Chondrocyte (in vitro differentiated cells): ENCODE measurements at places on chromosomes 5 and 9. TPM values are rescaled to one million over a fixed set of nuclear protein-coding genes. Genes with fewer than 3 reads are reported as not detected.

GRCh38 chr5:150623152-150623877, 17.1 kb upstream of the SYNPO start:
- peaks cover 77% of the 10 kb centered on the region for H3K4me1 ChIP-seq
- H3K27me3 ChIP-seq = no peaks in the 10 kb centered on the region

DNA sequence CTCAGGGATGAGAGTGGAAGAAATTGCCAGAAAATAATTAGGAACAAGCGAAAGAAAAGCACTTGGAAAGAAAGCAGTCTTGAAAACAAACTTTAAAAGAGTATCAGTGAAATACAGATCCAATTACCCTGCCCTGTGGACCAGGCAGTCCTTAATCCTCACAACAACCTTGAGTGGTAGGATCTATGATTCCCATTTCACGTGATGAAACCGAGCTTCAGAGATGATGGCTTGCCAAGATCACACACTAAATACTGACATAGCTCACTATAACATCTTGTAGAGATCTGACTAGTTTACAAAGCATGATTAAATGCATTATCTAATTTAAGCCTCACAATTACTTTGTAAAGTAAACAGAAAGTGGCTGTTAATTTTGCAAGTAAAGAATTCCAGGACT, 55.5 kb upstream of the ABCA1 start:
- no peaks in the 10 kb centered on the region for H3K36me3 ChIP-seq
- DNase-seq = no peak
- H3K27ac ChIP-seq = no peak overlapping the region
- H3K4me1 ChIP-seq = peaks cover 11% of the 10 kb centered on the region
- H3K27me3 ChIP-seq = no peaks in the 10 kb centered on the region

GRCh38 chr9:83491995-83492394, 46.2 kb downstream of the FRMD3 start:
- no peaks in the 10 kb centered on the region for H3K4me1 ChIP-seq
- H3K27ac ChIP-seq = no peak overlapping the region
- peaks cover 2% of the 10 kb centered on the region for H3K36me3 ChIP-seq
- no peak overlapping the region for H3K4me3 ChIP-seq
- H3K27me3 ChIP-seq = no peaks in the 10 kb centered on the region

GRCh38 chr5:127988146-127988760, 95.3 kb upstream of the SLC12A2 start:
- no peak overlapping the region for H3K4me3 ChIP-seq
- H3K27ac ChIP-seq = peak overlapping the region; percentile 49
- H3K36me3 ChIP-seq = no peaks in the 10 kb centered on the region
- no peaks in the 10 kb centered on the region for H3K27me3 ChIP-seq

- no peak for DNase-seq
- H3K4me3 ChIP-seq = no peak overlapping the region
- H3K27ac ChIP-seq = no peak overlapping the region
- no peaks in the 10 kb centered on the region for H3K27me3 ChIP-seq
- no peaks in the 10 kb centered on the region for H3K4me1 ChIP-seq
These were observed 597.3 kb downstream of the TLE1 start for GRCh38 chr9:81092057-81092456.

DNA sequence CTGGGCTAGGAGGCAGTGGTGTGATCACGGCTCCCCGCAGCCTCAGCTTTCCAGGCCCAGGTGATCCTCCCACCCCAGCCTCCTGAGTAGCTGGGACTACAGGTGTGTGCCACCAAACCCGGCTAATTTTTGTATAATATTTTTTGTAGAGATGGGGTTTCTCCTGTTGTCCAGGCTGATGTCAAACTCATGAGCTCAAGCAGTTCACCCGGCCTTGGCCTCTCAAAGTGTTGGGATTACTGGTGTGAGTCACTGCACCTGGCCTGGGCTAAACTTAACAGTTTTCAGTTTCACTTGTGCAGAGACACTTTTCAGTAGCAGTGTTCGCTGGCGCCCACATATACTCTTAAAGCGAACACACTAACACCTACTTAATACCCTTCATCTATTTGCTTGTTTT, 205.6 kb upstream of the ZNF608 start:
- no peaks in the 10 kb centered on the region for H3K27me3 ChIP-seq
- H3K4me1 ChIP-seq = peaks cover 30% of the 10 kb centered on the region
- DNase-seq = no peak
- no peak overlapping the region for H3K27ac ChIP-seq
- H3K36me3 ChIP-seq = no peaks in the 10 kb centered on the region

- peaks cover 3% of the 10 kb centered on the region for H3K36me3 ChIP-seq
- H3K4me3 ChIP-seq = no peak overlapping the region
- no peak for DNase-seq
- H3K27ac ChIP-seq = no peak overlapping the region
- H3K27me3 ChIP-seq = no peaks in the 10 kb centered on the region
These were observed 12.9 kb downstream of the TCF7 start for GRCh38 chr5:134127376-134127861.

- no peaks in the 10 kb centered on the region for H3K27me3 ChIP-seq
- peaks cover 3% of the 10 kb centered on the region for H3K36me3 ChIP-seq
- peaks cover 21% of the 10 kb centered on the region for H3K4me1 ChIP-seq
- H3K4me3 ChIP-seq = no peak overlapping the region
These were observed 231.6 kb upstream of the TNC start for GRCh38 chr9:115349542-115349941.

DNA sequence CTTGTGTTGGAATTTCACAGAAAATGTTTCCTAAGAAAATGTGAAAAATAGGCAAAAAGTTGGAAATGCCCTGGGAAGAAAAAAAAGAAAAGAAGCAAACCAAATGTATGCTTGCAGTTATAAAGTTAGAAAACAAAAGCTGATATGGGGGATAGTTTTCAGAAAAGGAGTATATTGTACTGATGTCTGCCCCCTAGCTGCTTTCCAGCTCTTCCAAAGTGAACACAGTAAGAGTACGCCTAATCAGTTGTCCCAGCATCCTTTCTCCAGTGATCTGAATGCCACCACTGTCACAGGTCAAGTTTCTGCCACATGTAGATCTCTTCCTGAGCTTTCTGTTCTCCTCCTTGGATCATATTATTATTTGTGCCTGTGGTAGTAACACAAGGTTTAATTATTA, 5.8 kb downstream of the TYRP1 start:
- H3K27ac ChIP-seq = no peak overlapping the region
- no peaks in the 10 kb centered on the region for H3K27me3 ChIP-seq
- H3K36me3 ChIP-seq = no peaks in the 10 kb centered on the region
- no peak overlapping the region for H3K4me3 ChIP-seq

DNA sequence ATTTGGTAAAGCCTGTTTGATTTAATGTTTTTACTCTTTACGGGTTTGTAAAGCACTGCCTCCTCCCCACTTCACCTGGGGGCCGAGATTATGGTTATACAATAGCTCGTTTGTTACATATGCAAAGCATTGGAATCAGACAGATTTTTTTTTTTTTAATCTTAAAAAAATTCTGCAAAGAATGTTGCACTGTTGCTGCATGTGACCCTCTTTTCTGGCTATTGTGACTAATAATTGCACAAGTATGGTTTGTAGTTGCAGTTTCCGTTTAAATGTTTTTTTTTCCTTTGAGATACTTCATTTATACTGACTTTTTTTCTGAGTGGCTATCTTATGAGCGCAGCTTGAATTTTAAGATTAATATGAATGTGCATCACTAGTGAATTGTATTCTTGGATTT, 165.3 kb downstream of the KDM4C start:
- H3K4me1 ChIP-seq = peaks cover 3% of the 10 kb centered on the region
- H3K27ac ChIP-seq = no peak overlapping the region
- H3K4me3 ChIP-seq = no peak overlapping the region
- H3K36me3 ChIP-seq = peaks cover 6% of the 10 kb centered on the region
- H3K27me3 ChIP-seq = no peaks in the 10 kb centered on the region
- DNase-seq = no peak

GRCh38 chr9:29043072-29043471, 1469.8 kb upstream of the C9orf72 start:
- H3K27ac ChIP-seq = no peak overlapping the region
- H3K4me3 ChIP-seq = no peak overlapping the region
- no peaks in the 10 kb centered on the region for H3K27me3 ChIP-seq
- no peaks in the 10 kb centered on the region for H3K36me3 ChIP-seq

- H3K27ac ChIP-seq = no peak overlapping the region
- no peak overlapping the region for H3K4me3 ChIP-seq
- no peaks in the 10 kb centered on the region for H3K27me3 ChIP-seq
- DNase-seq = no peak
- no peaks in the 10 kb centered on the region for H3K4me1 ChIP-seq
- H3K36me3 ChIP-seq = peaks cover 22% of the 10 kb centered on the region
These were observed 52.4 kb downstream of the ZNF354C start for GRCh38 chr5:179112469-179113142.

DNA sequence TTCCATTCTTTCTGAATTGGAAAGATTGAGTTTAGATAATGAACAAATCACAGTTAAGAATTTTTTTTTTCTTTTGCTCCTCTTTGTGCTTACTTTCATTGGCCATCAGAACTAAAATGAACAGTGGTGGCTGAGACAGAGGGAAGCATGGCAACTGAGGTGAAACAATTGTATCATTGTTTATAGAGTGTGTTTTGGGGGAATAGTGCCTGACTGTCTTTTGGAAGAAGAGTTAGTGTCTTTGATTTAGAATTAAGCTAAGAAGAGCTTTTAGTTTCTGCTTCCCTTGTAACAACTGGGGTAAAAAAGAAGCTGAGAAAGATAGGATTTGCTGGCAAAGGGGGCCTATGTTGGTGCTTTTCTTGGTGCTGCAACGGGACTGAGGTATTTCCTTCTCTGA, 24.0 kb downstream of the HSD17B4 start:
- no peak overlapping the region for H3K4me3 ChIP-seq
- H3K27ac ChIP-seq = no peak overlapping the region
- H3K4me1 ChIP-seq = peaks cover 5% of the 10 kb centered on the region

DNA sequence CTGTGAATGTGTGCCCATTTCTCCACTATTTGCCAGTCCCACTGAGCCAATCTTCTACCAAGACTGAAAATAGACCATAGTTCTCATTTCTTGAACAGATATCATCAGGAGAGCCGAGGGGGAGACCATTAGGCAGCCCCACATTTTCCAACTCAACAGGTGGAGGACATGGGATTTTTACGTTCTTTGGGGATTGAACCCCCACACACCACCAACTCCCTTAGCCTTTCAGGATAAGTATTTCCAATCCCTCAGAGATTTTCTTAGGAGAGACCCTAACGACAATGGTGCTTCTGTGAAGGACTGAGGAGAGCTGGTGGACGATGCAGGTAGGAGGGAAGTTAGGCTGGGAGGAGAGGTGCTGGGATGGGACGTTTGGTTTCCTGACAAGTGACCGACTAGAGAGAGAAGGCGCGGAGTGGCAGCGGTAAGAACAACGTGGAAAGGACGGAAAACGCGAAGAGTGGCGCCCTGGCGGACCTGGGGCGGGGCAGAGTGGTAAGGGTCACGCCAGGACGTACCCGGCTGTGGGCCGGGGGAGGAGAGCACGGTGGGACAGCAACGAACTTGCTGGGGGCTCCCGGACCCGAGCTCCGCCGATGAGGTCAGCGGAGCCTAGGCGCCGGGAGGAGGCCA, 681 bp upstream of the CHSY3 start:
- H3K4me3 ChIP-seq = peak overlapping the region; percentile 82
- H3K27ac ChIP-seq = peak overlapping the region; percentile 17
- peaks cover 25% of the 10 kb centered on the region for H3K4me1 ChIP-seq
- no peaks in the 10 kb centered on the region for H3K36me3 ChIP-seq
- no peaks in the 10 kb centered on the region for H3K27me3 ChIP-seq

DNA sequence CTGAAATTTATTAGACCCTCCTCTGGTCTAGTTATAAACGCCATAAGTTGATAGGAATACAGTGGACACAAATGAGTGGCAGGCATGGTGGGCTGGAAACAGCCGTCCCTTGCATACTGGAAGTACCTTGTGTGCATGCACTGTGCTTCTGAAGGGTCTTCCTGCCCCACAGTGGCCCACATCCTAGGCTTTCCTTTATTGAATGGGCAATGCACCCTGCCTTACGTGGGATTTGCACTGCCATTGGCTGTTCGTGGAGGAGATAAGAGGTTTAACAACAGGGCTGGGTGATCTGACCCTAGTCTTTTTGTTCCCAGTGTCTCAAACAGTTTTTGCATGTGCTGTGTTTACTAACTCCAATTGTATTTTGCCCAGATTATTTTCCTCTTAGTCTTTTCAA, 480.8 kb downstream of the GADD45G start:
- H3K27me3 ChIP-seq = peaks cover 26% of the 10 kb centered on the region
- no peaks in the 10 kb centered on the region for H3K36me3 ChIP-seq
- DNase-seq = no peak
- H3K27ac ChIP-seq = no peak overlapping the region

DNA sequence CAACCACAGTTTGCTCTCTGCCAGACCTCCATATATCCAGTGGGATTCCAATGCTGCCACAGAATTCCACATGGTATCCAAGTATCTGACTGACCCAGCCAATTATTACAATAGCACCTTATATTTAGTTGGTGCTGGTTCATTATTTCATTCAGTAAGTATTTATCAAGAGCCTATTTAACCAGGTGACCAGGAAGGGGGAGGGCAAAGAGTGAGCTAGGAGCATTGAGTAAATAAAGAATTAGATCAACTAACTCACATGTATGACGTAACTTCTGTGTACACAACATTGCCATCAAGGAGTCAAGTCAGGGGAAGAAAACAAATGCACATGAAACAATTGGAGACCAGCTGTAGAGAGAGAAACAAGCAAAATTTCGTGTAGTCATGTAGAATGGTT, 207.1 kb upstream of the PAPPA start:
- H3K4me3 ChIP-seq = no peak overlapping the region
- H3K27ac ChIP-seq = no peak overlapping the region
- H3K36me3 ChIP-seq = peaks cover 3% of the 10 kb centered on the region
- no peak for DNase-seq
- peaks cover 49% of the 10 kb centered on the region for H3K4me1 ChIP-seq
- no peaks in the 10 kb centered on the region for H3K27me3 ChIP-seq

GRCh38 chr5:81827500-81827899, 76.6 kb upstream of the SSBP2 start:
- no peak overlapping the region for H3K27ac ChIP-seq
- H3K27me3 ChIP-seq = no peaks in the 10 kb centered on the region
- H3K4me3 ChIP-seq = no peak overlapping the region
- DNase-seq = no peak

GRCh38 chr5:76144513-76145274, 61.5 kb downstream of the SV2C start:
- no peaks in the 10 kb centered on the region for H3K36me3 ChIP-seq
- DNase-seq = no peak
- H3K27me3 ChIP-seq = peaks cover 8% of the 10 kb centered on the region
- H3K4me1 ChIP-seq = no peaks in the 10 kb centered on the region

- H3K27me3 ChIP-seq = peaks cover 9% of the 10 kb centered on the region
- no peak for DNase-seq
- H3K27ac ChIP-seq = no peak overlapping the region
- H3K4me1 ChIP-seq = no peaks in the 10 kb centered on the region
These were observed 487.1 kb downstream of the NTRK2 start for GRCh38 chr9:85156652-85157051.

GRCh38 chr9:7967093-7967827, 167.7 kb upstream of the DMAC1 start:
- H3K4me1 ChIP-seq = no peaks in the 10 kb centered on the region
- H3K36me3 ChIP-seq = no peaks in the 10 kb centered on the region
- no peak for DNase-seq
- H3K4me3 ChIP-seq = no peak overlapping the region

Gene LEAP2
- total RNA-seq = 0.35 to 0.72 TPM (median 0.60 TPM) in 3 replicates

Gene ANKRD20A1
- total RNA-seq = 0.21 to 2.5 TPM (median 0.72 TPM) in 3 replicates

Gene PDLIM4
- total RNA-seq = 55.1 to 97.8 TPM (median 59.2 TPM) in 3 replicates

Gene HAND1
- not detected in 3 replicates for total RNA-seq

Gene TAF1L
- total RNA-seq = 0.02 TPM in 1 of 3 replicates, not detected in the others

Gene SAPCD2
- total RNA-seq = 0.87 to 3.2 TPM (median 2.5 TPM) in 3 replicates

Gene CAMK2A
- 0.24 TPM in 1 of 3 replicates, not detected in the others for total RNA-seq

Gene SPATA31C1
- not detected in 3 replicates for total RNA-seq

Gene OR2V1
- total RNA-seq = not detected in 3 replicates
